Jurkat, Clone E6-1 (cell line): ENCODE measurements at places on chromosomes 2 and 18.

- DNase-seq, result no peak
Observed at GRCh38 chr2:164839914-164840457, 1.6 kb downstream of the COBLL1 start.

- no peak for DNase-seq
Observed at GRCh38 chr2:236047886-236048540, 120.2 kb downstream of the GBX2 start.

GRCh38 chr18:41999751-42000150 lies 44.7 kb downstream of the PIK3C3 start:
- DNase-seq, result no peak

- DNase-seq, result no peak
Observed at GRCh38 chr2:238998801-238999200, 150.9 kb downstream of the TWIST2 start.

GRCh38 chr2:117523267-117523666 lies 291.2 kb upstream of the DDX18 start:
- DNase-seq, result peak; percentile 85

GRCh38 chr2:117801826-117802225 lies 12.7 kb upstream of the DDX18 start:
- no peak for DNase-seq

DNA sequence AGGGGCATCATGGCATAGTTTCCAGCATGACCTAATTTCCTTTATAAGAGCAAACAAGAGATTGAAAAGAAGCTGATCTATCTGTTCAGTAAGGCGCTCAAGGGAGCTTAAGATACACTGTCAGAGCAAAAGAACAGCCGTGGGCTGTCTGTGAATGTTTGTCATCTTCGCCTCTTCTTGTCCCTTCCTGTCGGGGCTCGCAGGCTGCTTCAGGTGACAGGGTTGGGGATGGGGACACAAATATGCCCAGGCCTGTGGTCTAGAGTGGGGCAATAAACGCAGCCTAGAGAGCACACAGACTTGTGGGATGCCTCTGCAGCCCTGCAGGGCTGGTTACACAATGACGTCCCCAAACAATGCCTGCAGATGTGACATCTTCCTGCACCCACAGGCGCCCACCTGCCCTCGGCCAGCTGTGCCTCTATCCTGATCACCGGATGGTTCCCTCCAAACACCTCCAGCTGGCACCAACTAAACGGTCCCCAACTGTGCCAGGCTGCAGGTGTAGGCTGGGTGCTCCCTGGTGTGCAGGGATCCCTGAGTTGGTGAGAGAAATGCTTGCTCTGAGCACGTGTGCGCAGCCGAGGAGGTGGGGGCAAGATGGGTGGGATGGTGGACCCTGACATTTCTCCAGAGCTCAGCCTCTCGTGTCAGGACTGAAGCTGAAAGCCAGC lies 72.8 kb downstream of the EDAR start:
- peak; percentile 62 for DNase-seq

DNA sequence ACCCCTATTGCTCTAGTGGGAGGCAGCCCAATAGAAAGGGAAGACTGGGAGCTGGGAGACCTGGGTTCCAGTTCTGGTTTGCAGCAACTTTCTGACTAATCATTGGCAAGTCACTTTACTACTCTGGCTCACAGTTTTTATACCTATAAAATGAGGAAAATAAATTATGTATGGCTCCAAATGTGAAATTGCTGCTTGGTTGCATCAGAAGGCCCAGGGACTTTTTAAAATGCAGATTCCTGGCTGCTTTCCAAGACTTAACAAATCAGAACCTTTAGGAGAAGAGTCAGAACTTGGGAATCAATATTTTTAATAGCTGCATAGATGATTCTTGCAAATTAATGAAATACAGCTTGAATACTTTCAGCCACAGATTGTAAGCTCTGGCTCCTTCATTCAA lies 943.9 kb downstream of the EPHA4 start:
- no peak for DNase-seq

- no peak for DNase-seq
Observed at GRCh38 chr18:26650310-26651268, 102.2 kb upstream of the KCTD1 start.
